Fibroblast of upper back skin (primary cell): ENCODE measurements at places on chromosomes 5 and 9.
A peak's percentile ranks its signal among the peaks of the same experiment; 100 is the strongest.

DNA sequence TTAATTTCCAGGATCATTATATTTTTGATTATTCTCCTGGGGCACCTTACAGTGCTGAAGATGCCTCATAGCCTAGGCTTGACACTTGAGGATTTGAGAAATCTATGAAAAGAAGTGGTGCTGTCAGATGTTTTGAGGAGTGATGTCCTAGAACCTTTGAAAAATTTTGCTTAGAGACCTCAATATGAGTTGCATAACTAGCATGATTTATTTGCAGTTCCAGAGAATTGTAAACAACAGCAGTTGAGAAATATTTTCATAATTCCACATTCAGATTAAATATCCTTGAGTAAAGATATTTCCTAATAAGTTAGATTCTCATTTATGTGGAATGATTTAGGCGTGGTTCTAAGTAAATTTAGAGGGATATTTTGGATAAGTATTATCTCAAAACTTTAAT lies 225.8 kb downstream of the ADAMTSL1 start:
- no peak for DNase-seq

- no peak for DNase-seq
Observed at GRCh38 chr9:133951265-133951664, 40.9 kb downstream of the VAV2 start.

DNA sequence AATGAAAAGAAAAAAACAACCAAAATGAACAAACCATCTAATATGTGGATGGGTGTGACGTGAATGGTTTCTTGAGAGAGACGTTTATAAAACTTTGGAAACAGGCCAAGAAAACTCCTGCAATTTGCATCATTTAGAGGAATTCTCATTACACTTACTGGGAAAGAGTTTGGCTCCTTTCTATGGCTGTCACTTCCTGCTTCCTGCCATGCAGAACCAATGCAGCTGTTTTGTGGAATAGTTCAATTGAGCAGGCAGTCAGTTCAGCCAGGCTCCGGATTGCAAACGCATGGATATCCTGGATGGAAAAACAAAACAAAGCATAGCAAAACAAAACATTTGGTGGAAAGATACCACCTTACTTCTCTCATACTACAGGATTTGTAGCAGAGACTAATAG lies 36.6 kb downstream of the FAM114A2 start:
- DNase-seq, result peak; percentile 4

DNA sequence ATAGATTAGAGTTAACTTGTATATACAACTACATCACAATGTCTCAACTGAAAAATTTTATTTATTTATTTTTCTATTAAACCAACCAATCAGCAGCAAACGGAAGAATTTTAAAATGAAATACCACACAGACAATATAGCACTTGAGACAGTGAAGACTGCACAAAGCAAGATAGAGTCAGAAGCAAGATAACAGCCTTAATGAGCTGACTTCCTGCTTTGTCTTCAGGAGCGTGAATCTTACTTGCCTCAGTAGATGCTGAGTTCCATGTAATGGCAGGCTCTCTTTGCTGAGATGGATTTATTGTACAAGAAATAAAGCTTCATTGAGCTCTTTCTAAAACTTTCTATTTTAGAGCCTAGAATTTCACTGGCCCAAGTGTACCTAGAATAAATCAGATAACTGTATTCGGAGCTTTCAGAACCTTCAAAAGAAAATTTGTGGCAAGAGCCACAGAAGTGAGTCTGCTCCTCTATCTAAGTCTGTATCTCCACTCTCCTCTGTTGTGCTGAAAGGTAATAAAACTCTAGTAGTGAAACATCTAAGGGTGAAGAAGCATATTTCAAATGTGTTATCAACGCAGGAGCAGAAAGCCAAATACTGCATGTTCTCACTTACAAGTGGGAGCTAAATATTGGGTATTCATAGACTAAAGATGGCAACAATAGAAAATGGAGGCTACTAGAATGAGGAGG lies 83.3 kb upstream of the ANKRD55 start:
- DNase-seq, result no peak

DNA sequence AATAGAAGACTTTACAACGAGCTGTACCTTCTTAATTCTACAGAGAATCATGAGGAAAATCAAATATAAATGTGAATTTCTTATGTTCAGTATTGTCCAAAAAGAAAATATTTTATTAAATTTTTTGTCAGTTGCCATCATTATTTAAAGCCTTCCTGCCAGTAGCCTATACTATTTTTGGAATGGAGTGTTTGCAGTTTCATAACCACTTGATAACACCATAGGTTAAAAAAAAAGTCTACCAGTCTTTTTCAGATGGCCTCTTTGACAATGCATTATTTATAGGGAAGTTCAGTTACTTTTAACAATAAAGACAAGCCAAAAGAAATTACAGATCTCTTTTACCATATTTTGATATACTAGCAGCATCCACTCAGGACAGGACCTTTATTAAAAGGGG lies 80.3 kb upstream of the CCDC152 start:
- DNase-seq, result no peak

GRCh38 chr9:24073007-24073592 lies 247.1 kb upstream of the ELAVL2 start:
- no peak for DNase-seq

GRCh38 chr9:87498811-87499360 lies 1.2 kb downstream of the DAPK1 start:
- DNase-seq, result no peak

DNA sequence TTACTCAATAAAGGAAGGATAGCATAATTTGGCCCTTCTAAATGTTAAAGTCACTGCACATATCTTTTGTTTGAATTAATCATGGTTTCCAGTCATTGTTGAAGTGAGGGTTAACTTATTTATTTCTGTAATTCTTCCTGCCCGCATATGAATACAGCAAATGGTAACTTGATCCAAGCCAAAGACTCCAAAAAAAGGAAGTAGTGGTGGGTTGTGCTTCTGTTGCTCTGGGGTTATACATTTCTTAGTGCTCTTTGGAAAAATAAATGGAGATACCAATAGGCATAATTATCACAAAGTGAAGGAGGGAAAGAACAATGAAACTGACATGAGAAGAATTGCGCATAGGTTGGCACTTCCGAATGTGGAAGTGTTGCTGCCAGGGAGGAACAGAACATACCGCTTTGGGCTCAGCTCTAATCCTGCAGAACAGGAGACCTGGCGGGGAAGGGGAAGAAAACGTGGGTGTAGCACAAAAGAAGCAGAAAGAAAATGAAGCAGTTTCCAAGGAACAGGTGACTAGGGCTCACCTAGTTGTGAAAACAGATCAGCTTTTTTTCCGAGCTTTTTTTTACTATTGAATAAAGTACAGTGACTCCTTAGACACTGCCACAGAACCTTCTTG lies 69.7 kb upstream of the TAF11L2 start:
- DNase-seq, result no peak

GRCh38 chr5:98205691-98206461 lies 567.6 kb upstream of the RGMB start:
- peak; percentile 58 for DNase-seq
